Endodermal cell (in vitro differentiated cells): ENCODE measurements at places on chromosomes 2 and 18. TPM values are rescaled to one million over a fixed set of nuclear protein-coding genes. Genes with fewer than 3 reads are reported as not detected.

DNA sequence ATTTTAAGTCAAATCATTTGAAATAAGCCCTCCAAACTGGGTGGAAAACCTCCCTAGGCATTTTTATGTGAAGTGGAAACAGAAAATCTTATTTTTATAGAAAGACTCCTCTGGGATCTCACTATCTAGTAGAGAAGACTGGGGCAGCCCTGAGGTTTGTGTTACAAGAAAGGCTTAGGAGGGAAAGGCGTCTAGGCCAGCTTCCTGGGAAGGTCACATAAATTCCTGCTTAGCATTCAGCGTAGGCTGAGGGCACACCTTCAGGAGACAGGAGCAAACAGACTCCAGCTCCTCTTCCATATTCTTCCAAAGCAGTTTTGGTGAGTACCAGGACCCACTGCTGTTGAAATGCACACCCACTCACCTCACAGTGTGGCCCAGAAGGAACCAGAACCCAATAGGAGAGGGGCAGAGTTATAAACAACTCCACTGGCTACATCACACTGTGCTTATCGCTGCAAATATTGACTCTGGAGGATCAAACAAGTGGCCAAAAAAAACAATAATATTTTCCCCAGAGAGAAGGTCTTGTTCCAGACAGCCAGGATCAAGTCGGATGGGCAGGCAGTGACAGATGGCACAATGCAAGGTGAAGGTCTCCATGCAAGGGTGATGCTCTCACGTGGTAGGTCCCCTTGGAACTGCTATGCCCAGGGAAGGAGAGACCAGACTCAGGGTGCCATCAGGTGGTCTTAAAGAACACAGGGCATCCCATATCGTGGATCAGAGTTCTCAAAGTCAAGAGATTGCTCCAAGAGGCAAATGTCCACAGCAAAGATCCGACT lies 17.7 kb upstream of the IGFBP2 start:
- no peaks in the 10 kb centered on the region for H3K27me3 ChIP-seq
- peaks cover 14% of the 10 kb centered on the region for H3K4me1 ChIP-seq
- DNase-seq = no peak
- no peaks in the 10 kb centered on the region for H3K36me3 ChIP-seq
- no peak overlapping the region for H3K4me3 ChIP-seq

DNA sequence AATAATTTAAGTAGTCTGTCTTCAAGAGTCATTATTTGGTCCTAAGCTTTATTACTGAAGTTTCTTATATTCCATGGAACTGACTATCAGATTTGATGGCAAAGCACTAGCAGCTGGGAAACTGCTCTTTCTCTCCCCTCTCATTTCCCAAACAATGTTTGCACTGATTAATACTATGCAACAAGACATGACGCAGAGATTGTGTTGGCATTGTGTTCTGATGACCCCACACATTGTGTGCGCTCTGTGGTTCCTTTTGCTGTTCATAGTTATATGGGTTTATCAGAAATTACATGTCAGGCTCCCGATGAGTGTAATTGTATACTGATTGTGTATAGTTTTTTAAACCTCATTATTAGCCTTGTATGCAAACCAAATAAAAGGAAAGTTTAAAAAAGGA lies 331.6 kb upstream of the FANCL start:
- no peak overlapping the region for H3K4me3 ChIP-seq
- H3K4me1 ChIP-seq = no peaks in the 10 kb centered on the region
- H3K36me3 ChIP-seq = no peaks in the 10 kb centered on the region
- H3K27me3 ChIP-seq = no peaks in the 10 kb centered on the region

Gene ITGB6
- total RNA-seq = not detected in 3 replicates

GRCh38 chr2:102604769-102605168 lies 14.6 kb upstream of the SLC9A2 start:
- no peaks in the 10 kb centered on the region for H3K36me3 ChIP-seq
- H3K27ac ChIP-seq = no peak overlapping the region
- DNase-seq = peak; percentile 65
- H3K4me1 ChIP-seq = no peaks in the 10 kb centered on the region
- H3K4me3 ChIP-seq = no peak overlapping the region

DNA sequence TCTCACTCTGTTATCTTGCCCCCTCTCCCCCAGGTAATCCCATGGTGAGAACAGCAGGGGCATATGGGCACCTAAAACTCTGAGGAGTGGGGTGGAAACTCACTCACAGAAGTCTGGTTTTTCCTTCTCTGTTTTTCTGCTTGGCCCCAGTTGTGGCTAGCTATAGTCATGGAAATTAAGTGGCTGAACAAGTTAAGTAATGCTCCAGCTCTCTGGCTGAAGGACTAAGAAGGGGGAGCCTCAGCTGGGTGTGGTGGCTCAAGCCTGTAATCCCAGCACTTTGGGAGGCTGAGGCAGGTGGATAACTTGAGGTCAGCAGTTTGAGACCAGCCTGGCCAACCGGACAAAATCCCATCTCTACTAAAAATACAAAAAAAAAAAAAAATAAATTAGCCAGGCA lies 261.0 kb downstream of the TPGS2 start:
- no peak overlapping the region for H3K4me3 ChIP-seq
- DNase-seq = no peak
- H3K27ac ChIP-seq = no peak overlapping the region
- H3K4me1 ChIP-seq = peaks cover 7% of the 10 kb centered on the region
- H3K27me3 ChIP-seq = no peaks in the 10 kb centered on the region
